ENCODE measurements at places on chromosomes 5 and 9.

- DNase-seq: no peak
These were observed 701 bp upstream of the LMX1B start for GRCh38 chr9:126612813-126613641.

DNA sequence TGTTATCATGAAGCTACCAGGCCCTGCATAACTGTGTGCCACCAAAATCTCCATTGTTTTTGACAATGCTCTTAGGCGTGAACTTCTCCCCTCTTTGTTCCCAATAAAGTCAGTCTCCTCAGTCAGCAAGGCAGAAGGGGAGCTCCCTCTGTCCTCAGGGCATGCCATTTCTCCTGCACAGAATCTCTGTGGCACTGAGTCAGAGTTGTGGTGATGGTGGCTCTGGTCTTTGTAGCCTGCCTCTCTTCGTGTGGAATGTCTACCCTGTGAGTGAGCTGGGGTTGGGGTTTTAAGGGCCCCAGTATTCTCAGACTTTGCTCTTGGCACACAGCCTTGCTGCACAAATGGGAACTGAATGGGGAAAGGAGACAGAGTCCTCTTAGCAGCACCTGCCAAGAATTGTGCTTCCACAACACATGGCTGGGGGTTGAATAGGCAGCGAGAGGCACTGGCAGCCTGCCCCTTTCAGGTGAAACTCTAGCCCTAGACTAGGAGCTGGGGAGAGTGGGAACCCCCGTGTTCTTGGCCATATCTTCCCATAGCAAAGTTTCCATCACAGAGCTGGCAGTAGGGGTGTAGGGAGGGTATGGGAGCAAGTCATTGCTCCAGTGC is 146.6 kb downstream of the SH3GL2 start:
- DNase-seq: no peak

DNA sequence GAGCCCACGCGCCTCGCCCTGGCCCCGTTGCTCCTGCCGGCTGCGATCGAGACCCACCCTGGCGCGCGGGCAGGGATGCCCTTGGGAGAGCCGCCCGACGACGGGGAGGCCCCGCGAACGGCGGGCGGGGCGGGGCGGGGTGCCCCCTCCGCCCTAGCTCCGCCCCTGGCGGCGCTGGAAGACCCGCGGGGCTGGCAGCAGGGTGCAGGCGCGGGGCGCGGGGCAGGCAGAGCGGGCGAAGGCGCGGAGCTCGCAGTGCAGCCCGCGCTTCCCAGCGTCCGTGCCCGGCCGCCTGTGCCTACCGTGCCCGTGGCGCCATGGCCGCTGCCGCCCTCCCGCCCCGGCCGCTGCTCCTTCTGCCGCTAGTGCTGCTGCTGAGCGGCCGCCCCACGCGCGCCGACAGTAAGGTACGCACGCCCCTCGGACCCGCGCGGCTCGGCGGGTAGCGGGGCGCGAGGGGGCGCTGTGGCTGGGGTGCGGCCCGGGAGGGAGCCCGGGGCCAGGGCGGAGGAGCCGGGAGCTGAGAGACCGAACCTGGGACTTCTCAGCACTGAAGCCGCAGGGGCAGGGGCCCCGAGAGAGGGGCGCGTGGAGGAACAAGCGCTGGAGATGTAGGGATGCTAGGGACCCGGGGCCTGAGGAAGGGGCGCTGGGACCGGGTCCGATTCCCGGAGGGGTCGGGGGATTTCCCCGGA is at the start of gene OLFML2A:
TSS of gene OLFML2A (plus strand) at position 180 of the 695 bp plus-strand sequence. CDS start at position 318, 138 bp downstream.
- no peak for DNase-seq

DNA sequence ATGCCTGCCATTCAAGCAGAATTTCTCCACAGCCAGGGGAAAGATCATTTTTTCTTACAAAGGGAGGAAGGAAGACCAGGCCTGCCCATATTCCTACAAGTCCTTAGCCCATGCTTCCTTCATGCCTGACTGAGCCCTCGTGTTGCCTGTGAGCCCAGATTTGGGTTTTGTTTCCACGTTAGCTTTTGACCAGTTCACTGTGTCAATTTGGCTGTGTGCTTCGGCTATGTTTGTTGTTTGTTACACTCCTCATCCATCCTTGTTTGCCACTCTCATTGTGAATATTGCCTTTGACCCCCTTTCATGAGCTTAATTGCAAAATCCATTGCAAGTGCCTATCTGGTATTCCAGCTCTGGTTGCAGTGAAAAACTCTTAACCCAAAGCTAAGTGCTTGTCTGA is 84.7 kb upstream of the RIOK2 start:
- no peak for DNase-seq

DNA sequence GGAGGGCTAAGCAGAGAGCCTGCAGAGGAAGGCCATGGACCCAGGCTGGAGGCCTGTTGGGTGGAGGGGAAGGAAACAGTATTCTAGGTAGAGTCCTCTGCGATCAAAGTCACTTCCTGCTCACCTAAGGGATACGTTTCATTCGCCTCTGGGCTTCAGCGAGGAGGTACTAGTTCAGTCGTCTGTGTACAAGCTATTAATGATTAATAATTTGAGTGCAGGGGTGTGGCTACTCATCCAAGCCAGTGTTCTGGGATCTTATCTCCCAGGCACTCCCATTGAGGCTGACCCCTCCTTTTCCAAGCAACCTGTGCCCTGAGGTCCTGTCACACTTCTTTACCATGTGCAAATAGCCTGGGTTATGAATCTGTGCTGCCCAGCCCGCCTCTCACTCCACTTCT is 25.2 kb downstream of the RALGPS1 start:
- DNase-seq: no peak

GRCh38 chr5:56282951-56283350 is 49.8 kb upstream of the ANKRD55 start:
- no peak for DNase-seq

DNA sequence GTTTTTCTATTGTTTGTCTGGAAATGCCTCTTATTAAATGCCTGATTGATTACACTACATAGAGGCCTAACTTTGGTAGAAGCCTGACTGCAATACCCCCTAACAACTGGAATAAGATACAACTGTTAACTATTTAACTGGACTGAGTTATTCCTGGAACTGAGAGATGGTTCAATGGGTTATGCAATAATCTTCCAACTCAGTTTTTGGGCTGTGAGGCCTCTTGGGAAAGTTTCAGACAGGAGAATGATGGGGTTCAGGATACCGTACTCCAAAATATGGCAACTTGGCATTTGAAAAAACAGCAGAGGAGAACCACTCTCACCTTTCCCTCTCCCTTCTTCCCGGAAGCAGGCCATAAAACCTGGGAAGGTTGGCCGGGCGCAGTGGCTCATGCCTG is 19.2 kb upstream of the PCDH1 start:
- no peak for DNase-seq

DNA sequence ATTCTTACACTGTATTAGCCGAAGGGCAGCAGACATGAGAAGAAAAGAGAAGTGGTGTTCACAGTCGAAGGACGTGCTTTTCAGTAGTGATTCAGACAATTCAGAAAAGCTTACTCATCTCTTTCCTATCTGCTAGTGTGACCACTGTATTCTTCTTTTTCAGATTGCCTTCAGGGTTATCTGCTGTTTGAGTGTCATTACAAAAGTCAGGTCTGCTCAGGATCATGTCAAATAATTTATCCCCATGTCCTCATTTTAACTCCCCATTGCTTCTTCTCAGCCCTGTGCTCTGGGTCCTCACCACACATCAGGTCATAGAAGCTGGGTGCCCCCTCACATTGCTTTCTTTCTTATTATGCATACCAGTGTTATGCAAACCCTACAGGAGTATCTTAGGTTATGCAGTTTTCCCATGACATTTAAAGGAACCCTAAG is 394.0 kb downstream of the CETN3 start:
- DNase-seq: no peak

- DNase-seq: no peak
These were observed 5.4 kb downstream of the ACTL7B start for GRCh38 chr9:108850293-108850897.

GRCh38 chr9:128715436-128715750 is 8.5 kb downstream of the ZDHHC12 start:
- no peak for DNase-seq

- DNase-seq: no peak
These were observed 136.3 kb downstream of the PALM2AKAP2 start for GRCh38 chr9:109916316-109916715.

DNA sequence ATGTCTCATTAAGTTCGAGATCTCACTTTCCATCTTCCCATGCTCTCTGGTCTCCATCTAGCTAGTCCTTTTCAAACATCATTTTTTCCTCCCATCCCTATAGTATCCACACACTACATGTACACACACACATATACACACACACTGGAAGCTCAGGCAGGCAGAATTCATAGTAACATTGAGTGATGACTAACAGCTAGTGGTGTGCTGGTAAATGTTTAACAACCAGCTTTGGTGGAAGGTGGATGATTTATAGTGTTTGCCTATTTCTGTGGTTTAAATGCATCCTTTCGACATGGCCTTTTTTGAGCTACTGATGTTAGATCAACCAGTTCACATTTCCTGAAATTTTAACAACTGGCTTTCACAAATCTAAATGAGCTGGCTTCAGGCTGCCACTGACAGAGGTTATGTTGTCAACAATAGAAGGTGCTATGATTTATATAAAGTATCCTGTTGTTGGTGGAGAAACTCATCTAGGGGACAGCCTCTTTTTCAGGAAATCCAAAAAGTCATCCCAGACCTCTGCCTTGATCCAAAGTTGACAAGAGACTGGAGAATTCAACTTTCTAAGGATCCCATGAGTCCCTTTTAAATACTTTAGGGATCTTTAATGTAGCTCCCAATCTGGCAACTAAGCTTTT is 117.8 kb downstream of the CCDC192 start:
- DNase-seq: no peak

DNA sequence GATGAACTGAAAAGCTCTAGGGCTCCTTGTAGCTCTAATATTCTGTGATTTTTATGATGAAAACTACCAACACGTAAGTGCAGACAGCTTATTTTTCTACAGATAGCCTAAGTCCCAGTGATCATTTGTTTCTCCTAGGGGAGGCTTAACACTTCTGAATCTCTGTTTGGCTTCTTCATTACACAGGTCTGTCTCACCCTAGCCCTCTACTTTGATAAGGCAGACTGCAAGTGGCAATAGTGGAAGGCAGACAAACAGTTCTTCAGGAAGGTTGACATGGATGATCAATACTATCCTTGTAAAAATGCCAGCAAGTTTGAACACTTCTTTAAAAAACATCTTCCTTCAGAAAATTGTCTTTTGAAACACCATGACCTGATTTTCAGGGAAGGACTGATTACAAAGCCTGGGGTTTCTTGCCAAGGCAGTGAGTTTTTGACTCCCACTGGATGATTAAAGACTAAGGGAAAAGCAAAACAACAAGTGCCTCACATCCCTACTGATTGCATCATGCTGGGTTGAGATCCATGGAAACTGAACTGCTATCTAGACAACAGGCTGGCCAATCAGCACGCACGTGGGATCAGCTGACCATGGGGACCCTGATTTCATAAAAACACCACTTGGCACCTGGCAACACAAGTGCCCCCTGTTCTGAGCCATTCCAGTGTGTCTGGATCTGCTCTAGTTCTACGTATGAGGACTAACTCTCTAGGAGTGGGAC is 212.2 kb downstream of the SMARCA2 start:
- no peak for DNase-seq

DNA sequence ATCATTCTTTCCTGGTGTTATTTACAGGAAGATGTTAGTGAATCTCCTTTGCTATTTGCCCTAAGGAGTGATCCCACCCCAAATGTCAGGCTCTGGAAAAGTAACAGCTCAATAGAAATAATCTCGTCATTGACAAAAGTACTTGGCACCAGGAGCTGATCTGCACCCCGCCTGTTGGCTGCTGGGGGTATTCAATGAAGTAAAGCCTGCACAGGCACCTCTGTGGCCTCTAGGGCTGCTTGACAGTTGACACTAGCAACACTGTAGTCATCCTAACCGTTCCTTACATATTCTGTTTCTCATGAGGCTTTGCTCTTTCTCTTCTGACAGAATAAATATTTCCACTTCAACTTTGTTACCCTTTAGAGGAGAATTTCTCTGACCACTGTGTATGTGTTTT is 103.4 kb downstream of the DOCK2 start:
- DNase-seq: no peak

DNA sequence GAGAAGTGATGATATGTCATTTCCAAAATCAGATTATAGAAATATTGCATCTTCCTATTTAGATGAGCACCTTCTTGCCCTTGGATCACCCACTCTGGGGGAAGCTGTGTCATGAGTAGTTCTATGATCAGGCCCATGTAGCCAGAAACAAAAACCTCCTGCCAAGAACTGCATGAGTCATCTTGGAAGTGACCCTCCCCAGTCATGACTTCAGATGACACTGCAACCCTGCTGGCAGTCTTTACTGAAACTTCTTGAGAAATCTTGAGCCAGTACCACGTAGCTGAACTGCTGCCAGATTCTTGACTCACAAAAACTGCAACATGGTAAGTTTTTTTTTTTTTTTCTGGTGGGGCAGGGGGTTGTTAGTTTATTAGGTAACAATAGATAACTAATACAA is 439.6 kb upstream of the PTGER4 start:
- DNase-seq: no peak

DNA sequence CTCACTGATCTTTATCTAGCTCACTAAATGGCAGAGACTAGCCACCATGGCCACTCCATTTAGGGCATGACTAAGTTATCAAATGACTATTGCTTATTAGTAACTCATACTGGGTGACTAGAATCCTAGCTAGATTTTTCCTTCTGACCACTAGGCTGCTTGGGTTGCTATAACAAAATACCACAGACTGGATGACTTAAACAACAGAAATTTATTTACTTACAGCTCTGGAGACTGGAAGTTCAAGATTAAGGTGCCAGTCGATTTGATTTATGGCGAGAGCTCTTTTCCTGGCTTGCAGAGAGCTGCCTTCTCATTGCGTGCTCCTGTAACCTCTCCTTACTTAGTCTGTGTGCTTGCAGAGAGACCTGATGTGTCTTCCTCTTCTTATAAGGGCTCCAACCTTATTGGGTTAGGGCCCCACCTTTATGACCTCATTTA is 55.0 kb upstream of the APC start:
- DNase-seq: no peak

- no peak for DNase-seq
These were observed 1.3 kb downstream of the AGPAT2 start for GRCh38 chr9:136685790-136686533.

- no peak for DNase-seq
These were observed 869 bp upstream of the ESM1 start for GRCh38 chr5:54986269-54986654.

DNA sequence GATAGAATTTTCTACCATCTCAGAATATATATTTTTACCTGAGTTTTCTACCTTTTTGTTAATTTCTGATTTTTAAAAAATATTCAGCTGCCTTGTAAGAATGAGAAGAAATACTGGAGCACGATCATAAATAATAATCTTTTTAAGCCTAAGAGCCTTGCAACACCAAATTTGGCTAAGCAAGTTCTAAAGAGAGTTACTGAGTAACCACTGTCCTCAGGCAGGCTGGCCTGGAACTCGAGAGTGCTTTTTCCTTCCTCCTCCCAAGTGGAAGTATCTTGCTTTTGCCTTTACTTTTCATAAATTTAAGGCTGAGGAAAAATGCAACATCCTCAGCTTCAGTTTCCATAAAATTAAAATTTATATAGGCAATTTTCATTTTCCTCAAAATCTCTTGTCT is 21.0 kb downstream of the GLRX start:
- DNase-seq: no peak

GRCh38 chr5:170114271-170114670 is 8.6 kb downstream of the FOXI1 start:
- DNase-seq: no peak

- DNase-seq: no peak
These were observed 21.0 kb upstream of the EPB41L4A start for GRCh38 chr5:112440031-112440430.
